A549 (cell line): ENCODE measurements at places on chromosomes 3 and 15. TPM values are rescaled to one million over a fixed set of nuclear protein-coding genes. Genes with fewer than 3 reads are reported as not detected.

The ITIH4 gene
- polyA plus RNA-seq = 0.79 to 1.3 TPM (median 0.89 TPM) in 3 replicates

The GREM1 gene
- polyA plus RNA-seq = 3.4 to 4.4 TPM (median 3.5 TPM) in 3 replicates

The MYO9A gene
- polyA plus RNA-seq = 5.6 to 7.6 TPM (median 5.9 TPM) in 3 replicates

The NUTM1 gene
- polyA plus RNA-seq = not detected in 3 replicates

The ASB14 gene
- polyA plus RNA-seq = 0.03 TPM in 1 of 3 replicates, not detected in the others

The CPEB1 gene
- polyA plus RNA-seq = 2.7 to 2.8 TPM (median 2.7 TPM) in 3 replicates

The HESX1 gene
- 0.16 to 0.35 TPM (median 0.29 TPM) in 3 replicates for polyA plus RNA-seq

The PRKAR2A gene
- polyA plus RNA-seq = 17.2 to 18.8 TPM (median 18.4 TPM) in 3 replicates
